ENCODE measurements at places on chromosomes 2 and 18.

- no peak for DNase-seq
These were observed 449.0 kb upstream of the ID2 start for GRCh38 chr2:8232871-8233270.

DNA sequence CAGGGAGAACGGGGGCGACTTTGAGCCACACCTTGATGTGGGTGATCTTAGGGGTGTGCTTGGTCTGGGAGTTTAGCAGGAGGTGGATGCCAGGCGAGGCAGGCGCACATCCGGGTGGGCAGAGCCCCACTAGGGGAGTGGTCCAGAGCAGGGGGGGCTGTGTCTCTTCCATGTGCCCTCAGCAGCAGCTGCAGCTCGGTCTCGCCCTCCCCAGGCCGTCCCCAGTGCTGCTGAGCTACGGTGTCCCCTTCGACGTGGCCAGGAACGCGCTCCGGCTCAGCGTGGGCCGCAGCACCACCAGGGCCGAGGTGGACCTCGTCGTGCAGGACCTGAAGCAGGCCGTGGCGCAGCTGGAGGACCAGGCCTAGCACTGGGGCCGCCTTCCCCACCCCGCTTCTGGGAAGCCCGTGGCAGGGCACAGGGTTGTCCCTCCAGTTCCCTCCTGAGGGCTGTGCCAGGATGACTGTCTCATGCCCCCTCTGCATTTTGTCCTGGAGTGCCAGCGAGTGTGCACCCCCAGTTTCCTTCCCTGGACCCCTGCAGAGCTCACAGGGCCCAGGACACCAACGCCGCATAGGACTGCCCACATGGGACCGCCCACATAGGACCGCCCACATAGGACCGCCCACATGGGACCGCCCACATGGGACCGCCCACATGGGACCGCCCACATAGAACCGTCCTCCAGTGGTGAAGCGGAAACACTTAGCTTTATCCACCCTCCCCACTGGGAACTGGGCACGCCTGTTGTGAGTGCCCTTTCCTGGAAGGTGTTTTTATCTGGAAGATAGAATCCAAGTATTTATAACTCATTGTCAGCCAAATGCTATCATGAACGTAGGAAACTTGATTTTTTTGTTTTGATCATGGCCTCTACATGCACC lies 1.9 kb upstream of the ESPNL start:
- no peak for DNase-seq

DNA sequence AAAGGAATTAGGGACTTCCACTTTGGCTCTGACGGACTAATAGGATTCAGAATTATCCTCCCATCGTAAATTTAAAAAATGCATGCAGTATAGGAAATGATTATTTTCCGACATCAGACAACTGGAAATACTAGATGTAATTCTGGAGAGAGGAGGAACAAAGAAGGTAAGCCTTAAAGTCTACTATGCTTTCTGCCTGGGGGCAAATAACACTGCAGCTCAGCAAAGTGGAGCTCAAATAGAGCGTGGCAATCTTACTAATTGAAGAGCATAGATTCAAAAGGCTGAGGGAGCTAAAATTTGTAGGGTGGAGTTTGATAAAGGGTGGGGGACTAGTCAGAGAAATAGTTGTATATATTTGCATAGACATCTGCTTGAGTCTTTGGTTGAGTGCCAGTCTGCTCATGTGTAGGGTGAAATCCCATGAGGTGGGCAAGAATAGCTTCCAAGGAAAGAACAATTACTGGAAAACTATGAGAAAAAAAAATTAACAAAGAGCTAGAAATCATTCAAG lies 23.8 kb downstream of the COPS8 start:
- DNase-seq = no peak

DNA sequence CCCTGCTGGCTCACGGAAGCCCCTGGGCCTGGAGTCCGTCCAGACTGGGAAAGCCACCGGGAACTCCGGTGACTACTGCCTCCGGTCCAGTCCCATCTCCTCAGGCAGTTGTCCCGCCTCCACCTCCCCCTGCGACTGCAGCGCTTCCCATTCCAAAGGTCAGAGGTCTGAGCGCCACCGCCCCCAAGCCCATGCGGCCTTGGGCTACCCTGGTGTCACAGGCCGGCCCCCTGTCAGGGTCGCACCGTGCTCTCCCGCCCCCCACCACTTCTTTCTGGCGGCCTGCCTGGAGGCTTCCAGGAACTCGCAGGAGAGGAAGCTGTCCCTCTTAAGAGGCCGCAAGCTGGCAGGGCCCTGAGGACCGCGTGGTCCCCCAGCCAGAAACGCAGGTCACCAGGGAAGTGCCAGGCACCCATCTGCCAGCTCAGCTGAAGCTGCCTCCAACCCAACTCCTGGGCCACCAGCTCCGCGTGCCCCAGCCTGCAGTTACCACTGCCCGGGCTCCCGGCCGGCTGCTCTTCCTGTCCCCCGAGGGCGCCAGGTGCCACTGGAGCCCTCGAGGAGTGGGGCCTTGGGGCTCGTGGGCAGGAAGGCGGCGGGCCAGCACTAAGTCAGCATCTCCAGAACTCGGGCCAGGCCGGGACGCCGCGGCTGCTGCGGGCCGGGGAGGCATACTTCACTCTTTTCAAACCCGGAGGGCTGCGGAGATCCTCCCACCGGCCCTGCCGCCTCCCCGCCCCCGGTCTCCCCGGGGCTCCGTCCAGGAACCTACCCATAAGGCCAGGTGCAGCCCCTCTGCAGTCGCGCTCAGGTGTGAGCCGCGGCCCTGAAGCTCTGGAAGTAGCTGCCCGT lies 83.3 kb upstream of the POMC start:
- DNase-seq = no peak

DNA sequence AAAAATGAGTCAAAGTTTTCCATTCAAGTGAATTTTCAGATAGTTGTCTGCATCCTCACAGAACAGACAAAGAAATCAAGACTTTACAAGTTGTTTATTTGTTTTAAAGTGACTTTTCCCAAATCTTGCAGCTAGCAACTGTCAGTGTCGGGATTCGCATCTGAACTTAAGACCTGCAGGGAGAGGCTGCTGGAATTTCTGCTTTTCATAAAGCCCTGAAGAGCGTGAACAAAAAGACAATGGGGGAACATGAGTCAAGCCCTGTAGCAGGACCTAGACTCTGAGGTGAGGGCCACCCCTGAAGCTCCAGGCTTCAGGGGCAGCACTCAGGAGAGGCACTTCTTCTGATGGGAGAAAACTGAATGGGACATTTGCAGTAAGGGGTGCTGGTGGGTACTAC lies 108.2 kb upstream of the CTAGE1 start:
- DNase-seq = no peak

DNA sequence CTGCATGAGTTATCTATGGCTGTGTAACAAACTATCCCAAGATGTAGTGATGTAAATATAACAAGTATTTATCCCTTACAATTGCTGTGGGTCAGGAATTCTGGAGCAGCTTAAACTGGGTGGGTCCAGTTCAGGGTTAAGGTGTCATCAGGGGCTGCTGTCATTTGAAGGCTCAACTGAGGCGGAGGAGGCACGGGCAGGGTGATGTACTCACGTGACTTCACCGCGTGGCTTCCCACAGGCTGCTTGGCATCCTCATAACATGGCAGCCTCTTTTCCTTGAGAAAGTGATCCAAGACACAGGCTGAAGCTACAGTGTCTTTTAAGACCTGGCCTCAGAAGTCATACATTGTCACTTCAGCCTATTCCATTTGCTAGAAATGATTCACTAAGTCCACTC lies 125.8 kb downstream of the PTGR3 start:
- DNase-seq = no peak

GRCh38 chr2:165528691-165529090 lies 59.2 kb downstream of the CSRNP3 start:
- DNase-seq = no peak

GRCh38 chr18:62693659-62694058 lies 21.7 kb upstream of the PHLPP1 start:
- DNase-seq = no peak

GRCh38 chr2:225025917-225026571 lies 16.2 kb downstream of the DOCK10 start:
- peak; percentile 12 for DNase-seq

- DNase-seq = no peak
These were observed 10.1 kb downstream of the QPCT start for GRCh38 chr2:37354531-37354930.

GRCh38 chr2:2007551-2008501 lies 263.5 kb upstream of the PXDN start:
- no peak for DNase-seq

DNA sequence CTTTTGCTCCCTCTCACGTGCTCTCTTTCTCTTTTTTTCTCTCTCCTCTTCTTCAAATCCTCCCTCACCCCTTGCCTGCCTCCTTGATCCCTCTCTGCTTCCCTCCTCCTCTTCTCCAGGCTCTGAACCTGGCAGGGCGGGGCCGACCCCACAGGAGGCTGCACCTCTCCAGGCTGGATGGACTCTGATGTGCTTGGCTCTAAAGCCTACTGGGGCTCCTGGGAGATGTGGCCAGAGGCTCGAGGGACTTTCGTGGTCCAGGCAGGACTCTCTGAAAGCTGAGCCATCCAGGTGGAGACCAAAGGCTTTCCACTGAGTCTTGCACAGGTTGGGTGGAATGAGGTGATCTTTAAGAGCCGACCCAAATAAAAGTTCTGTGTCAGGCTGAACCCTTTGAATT lies 25.4 kb downstream of the DYSF start:
- no peak for DNase-seq

DNA sequence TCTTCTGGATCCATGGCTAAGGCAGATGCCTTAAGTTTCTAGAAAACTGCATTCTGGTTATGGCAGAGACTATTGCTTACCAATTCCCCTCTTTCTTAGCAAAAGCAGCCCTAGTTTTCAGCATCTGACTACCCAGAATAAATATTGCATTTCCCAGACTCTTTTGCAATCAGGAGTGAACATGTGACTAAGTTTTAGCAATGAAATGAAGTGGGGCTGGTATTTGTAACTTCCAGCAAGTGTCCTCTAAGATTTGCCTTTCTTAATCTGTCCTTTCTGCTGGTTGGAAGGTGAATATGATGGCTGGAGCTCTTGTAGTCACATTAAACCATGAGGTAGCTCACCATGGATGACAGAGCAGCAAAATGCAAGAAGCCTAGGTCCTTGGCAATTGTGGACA lies 132.9 kb upstream of the PKDCC start:
- no peak for DNase-seq

DNA sequence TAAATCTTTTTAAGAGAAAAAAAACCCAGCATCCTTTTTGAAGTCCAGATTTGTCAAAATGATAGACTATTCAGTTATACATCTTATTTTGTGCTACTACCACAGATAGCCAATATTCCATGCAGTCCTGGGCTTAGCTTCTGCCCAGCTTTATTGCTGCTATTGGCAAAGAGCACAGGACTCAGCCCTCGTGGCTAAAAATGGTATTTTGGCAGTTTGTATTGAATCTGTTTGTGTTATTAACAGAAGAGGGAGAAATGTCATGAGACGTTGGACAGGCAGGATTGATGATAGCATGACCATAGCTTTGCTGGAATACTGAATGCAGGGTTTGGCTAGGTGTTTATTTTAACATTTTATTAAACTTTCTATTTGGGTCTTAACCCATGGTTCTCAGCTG lies 19.4 kb downstream of the ELAC1 start:
- no peak for DNase-seq

DNA sequence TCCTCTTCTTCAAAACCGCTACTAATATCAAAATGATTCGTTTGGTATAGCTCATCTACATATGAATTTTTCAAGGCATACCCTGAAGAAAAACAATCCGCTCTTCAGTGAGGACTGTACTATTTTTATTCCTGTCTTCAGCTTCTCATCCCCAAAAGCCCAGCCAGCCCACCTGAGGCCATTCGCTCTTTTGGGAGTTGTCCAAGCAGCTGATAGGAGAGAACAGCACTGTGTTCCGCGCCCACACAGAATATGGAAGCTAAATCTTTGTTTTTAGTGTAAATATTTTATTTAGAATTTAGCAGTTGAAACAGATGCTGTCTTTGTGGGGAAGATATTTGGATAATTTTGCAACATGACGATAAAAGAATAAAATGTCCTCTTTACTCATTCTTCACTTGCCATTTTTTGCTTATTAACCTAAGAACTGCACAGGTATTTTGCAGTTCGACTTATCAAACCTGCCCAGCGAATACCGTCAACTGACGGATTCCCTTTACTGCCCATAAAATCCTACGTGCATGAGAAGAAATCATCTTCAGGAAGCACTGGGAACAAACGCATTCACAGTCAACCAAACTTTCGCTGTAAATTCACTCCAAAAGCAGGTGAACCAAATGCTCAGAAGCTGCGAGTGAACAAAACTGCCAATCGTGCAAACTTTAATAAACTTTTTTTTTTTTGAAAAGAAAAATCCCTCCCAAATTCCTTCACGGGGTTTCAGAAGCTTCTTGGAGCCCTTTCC lies 3.4 kb downstream of the ZNF521 start:
- no peak for DNase-seq

DNA sequence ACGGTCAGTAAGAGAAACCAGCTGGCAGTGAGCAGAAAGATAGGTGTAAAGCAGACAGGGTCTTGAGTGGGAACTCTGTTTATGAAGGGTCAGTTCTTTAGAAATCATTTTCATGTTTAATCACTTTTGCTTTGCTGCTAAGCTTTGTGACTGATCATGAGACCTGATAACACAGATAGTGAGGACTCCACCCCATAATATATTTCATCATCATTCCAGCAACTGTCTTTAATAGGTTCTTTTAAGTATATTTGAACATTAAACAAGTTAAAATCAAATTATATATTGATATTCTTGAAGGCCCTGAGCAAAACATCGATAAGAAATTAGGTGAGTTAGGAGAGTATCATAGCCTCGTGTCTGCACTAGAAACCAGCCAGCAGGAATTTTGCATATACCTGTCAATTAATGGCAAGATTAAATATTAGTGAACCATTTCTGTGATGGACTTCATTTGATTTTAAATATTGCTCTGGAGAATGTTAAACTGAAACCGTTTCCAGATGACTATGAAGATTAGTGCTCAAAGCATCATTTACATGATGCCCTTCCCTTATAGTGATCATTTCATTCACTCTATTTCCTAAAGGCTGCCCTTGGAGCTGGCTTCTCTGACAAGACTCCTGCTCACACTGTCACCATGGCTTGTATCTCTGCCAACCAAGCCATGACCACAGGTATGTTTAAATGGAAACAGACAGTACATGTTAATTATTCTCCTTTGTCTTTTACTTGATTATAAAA lies 31.9 kb downstream of the HADHB start:
- DNase-seq = no peak

GRCh38 chr2:37809525-37809924 lies 115.6 kb upstream of the RMDN2 start:
- no peak for DNase-seq

DNA sequence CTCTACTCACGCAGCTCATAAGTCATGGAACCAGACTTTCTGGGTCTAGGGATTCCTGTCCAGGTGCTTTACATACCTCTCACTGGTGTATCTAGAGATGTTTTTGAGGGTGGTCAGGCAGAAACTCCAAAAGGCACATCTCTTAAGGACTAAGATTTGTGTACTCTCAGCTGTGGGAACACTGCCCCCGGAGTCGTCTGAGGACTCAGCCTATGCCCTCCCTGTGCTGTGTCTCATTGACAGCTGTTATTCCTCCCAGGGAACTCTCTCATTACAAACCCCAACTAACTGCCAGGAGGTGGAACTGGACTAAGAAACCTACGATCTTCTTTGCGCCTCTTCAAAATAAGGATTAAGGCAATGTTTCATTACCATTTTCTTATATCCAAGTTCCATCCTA lies 293.9 kb upstream of the DLGAP1 start:
- no peak for DNase-seq

- no peak for DNase-seq
These were observed 63.7 kb downstream of the SLC8A1 start for GRCh38 chr2:40388161-40388560.
